ENCODE measurements at places on chromosomes 6 and 20. TPM values are rescaled to one million over a fixed set of nuclear protein-coding genes. Genes with fewer than 3 reads are reported as not detected.

Gene TRIM40
- not detected for total RNA-seq

Gene CPNE5
- total RNA-seq = 23.5 TPM

Gene BPIFA1
- not detected for total RNA-seq

Gene FAM217A
- total RNA-seq = not detected

Gene OPRM1
- not detected for total RNA-seq

Gene PPIL6
- 0.57 TPM for total RNA-seq

Gene SIM1
- total RNA-seq = 0.33 TPM

Gene SMOC2
- total RNA-seq = not detected

Gene SEL1L2
- not detected for total RNA-seq

Gene RAB32
- total RNA-seq = 79.6 TPM

Gene DAAM2
- total RNA-seq = 0.10 TPM

Gene E2F1
- total RNA-seq = 8.2 TPM

Gene CST4
- not detected for total RNA-seq

Gene RAD21L1
- total RNA-seq = not detected

Gene POPDC3
- 1.3 TPM for total RNA-seq

Gene MEI4
- total RNA-seq = under 0.01 TPM

Gene DSN1
- total RNA-seq = 13.1 TPM

Gene DEFB124
- total RNA-seq = not detected

Gene TMEM217
- 19.7 TPM for total RNA-seq

Gene HCK
- 0.33 TPM for total RNA-seq

Gene WFDC12
- total RNA-seq = not detected
